Occipital lobe (tissue), 3 donors: ENCODE measurements at places on chromosomes 5 and 9. TPM values are rescaled to one million over a fixed set of nuclear protein-coding genes. Genes with fewer than 3 reads are reported as not detected.

DNA sequence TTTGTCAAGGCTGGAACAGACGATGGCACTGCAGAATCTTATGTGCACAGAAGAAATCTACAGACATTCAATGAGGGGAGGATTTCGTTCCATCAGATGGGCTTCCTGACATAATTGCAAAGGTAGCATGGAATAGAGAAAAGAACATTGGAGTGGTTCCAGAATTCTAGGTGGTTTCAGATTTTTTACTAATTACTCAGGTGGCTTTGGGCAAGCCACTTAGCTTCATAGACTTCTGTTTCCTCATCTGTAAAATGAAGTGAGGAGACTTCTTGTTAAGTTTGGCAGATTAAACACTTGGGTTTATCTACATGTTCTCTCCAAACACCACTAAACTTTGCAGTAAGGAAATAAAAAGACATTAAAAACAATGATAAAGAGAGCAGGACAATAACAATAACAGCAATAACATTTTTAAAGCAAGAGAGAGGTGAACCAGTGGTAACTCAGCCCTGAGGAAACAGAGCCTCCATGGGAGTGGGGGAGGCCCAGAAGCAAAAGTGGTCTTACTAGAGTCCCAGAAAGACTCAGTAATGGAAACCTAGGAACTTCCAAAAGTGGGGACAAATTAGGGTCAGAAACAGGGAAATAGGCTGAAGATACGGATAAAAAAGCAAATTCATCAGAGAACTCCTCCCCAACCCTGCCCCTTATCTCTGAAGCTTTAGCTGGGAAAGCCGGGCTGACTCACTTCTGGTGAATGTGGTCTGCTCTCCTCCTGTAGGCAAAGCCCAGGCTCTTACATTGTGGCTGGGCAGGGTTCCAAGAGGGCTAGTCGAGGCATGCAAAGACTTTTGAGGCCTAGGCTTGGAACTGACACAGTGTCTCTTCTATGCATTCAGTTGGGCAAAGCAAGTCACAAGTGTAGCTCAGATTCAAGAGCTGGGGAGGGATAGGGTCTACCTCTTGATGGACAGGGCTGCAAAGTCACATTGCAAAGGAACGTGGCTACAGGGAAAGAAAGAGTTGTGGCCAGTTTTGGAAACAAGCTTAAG, 11.8 kb upstream of the ACTBL2 start:
- DNase-seq = no peak

The ARHGEF28 gene
- total RNA-seq = 6.7 TPM

The TRPM3 gene
- 20.6 TPM for total RNA-seq

The SLC6A7 gene
- total RNA-seq = 0.62 TPM

DNA sequence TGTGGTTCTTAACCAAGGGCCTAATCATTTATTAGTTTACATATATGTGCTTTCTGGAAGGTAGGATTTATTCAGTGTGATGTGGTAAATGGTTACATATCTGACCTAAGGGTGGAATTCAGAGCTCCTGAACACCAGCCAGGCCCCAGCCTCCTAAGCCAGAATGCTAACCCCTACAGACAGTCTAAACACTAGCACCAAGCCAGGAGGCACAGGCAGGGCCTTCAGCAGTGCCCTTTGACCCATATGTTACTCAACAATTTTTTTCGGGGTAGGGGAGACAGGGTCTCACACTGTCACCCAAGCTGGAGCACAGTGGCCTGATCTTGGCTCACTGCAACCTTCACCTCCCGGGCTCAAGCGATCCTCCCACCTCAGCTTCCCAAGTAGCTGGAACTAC, 40.3 kb downstream of the PRKACG start:
- no peak for DNase-seq

The TOPORS gene
- total RNA-seq = 49.9 TPM

DNA sequence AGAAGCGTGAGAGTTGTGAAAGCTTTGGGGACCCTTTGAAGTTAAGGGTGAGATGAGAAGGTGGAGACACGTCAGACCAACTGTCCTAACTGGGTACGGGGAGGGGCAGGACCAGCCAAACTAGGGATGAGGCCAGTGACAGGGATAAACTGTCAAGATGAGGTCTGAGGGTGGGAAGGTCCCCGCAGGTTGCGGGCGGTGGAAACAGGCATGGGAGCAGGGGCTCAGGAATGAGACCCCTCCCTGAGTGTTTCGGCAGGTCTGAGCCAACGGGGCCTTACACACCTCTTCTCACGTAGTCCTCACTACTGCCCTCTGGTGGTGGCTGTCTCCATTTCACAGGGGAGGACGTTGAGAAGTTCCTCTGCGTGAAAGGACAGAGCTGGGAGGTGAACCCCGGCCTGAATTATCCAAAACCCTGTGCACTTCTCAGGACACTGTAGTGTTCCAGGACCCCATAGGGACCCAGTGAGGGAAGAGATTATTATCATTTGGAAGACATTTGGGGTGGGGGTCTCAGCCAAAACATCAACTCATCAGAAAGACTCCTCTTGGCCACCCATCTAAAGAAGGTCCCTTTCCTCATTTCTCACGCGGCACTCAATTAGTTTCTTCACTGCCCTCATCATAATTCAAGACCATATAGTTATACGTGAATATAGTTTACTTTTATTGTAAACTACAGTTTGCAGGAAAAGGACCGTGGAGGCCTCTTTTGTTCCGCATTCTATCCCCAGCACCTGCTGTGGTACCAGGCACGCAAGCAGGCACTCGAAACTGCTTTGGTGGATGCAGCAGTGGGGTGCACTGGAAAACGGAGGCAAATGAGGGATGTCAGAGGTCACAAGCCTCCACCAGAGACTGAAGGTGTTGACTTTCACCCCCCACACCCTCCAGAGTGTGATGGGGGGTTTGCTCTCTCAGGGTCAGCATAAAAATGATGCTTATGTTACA, 21.7 kb upstream of the NANS start:
- peak; percentile 52 for DNase-seq

DNA sequence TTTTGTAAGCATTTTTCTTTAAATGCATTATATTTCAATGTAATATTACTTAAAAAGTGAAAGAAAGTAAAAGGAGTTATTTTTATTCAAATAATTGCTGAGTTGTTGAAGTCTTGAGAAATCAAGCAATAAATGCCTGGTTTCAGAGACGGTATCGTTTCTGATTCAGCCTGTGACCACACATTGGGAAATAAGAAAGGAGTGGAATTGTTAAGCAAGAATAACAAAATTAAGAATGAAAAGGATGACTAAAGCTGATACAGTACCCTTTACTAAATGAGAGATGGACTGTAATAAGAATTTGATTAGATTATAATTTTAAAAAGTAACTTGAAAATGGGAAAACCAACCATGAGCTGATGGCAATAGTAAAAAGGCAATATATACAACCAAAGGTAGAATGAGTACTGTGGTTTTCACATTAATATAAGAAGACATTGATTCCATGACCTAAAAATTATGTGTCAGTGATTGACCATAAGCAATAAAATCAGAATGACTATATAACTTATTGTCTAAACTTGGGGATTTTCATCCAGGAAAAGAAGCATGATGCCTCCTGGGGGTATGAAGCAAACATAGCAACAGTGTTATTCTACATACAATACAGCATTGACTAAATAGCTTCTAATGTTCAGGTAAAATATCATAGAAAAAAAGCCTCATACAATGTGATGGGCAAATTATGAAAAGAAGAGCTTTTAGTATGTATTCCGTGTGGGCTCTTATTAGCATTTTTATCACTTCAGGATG, 101.9 kb upstream of the PRDM9 start:
- DNase-seq = no peak

DNA sequence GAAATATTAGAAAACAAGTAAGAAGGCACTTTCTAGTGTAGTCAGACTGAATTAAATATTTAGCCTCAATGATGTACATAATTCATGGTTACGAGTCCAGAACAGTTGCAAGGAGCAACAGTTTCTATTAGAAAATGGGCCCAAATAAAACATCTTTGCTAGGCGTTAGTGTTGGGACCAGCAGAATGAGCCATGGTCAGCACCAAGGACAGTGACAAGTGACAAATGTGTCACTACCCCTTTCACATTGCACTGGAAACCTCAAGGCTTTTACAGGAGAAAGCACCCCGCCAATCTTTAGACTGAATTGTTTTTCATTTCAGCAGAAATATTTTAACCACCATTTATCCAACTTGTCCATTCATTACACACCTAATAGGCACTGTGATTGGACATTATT, 301.3 kb upstream of the ADCY2 start:
- no peak for DNase-seq

DNA sequence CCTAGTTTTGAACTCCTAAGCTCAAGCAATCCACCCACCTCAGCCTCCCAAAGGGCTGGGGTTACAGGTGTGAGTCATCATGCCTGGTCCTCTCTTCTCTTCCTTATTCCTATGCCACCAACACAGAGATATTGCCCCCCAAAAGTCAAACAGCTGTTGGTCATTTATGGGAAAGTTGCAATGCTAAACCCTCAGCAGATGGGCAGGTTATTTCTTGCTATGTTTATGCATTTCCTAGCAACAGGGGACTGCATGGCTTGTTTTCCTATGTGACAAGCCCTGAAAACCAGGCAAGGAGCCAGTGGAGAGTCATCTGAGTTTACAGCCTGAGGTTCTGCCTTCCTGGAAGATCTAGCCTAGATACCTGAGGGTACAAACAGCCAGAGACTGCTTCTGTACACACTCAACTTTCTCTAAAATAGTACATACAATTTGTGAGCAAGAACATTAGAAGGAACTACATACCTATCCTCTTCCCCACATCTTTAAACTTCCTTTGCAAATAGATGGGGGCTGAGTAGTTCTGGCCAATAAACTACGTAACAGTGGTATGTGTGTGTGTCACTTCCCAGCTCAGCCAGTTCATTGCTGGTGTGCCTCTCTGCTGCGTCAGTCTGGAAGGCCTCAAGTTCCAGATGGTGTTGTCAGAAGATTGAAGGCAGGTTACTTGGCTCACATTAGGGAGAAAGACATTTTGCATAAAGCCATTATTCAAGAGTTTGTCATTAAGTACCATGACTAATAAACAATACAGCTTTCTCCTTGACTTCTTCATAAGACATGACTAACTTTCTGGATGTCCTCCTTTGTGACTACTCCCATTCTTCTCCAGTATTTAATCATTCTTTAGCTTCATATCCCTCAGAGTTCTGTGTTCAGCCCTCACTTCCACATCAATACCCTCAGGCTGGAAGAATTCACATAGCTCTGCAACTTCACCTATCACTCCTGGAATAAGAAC, 65.3 kb downstream of the CSNK1A1 start:
- DNase-seq = no peak

DNA sequence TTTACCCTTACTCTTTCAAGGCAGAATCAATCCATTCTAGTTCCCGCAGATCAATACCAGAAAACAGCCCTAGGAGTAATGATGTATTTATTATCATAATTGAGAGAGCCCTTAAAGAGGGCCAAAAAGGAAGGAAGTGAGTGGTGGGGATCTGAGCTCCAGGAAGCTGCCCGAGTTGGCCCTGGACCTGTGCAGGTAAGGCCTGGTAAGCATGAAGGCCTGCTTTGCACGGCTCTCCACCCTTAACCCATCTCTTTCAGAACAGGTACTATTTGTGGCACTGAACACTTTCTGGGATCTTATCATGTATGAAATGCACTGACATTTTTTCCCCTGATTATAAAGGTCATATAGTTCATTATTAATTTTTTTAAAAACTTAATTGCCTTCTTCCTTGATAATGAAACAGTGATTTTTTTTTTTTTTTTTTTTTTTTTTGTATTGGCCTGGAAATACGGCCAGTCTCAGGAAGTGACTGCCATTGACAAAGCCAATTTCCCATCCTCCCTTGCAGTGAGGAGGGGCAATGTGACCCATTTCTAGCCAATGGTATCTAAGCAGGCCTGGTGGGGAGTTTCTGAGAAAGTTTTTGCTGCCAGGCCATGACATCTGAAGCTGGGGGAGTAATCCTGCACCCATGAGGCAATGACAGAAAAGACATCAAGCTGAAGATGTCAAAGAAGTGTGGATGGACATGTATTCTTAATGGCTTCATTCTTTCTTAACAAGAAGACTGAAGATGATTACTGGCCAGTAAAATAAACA, 6.3 kb upstream of the MVB12B start:
- no peak for DNase-seq

- DNase-seq = no peak
Observed at GRCh38 chr9:100196215-100196614, 97.2 kb downstream of the INVS start.

GRCh38 chr5:178688551-178688950, 41.9 kb downstream of the ZNF354A start:
- DNase-seq = no peak

The SLIT3 gene
- 0.78 TPM for total RNA-seq

GRCh38 chr5:148586796-148587195, 67.5 kb downstream of the HTR4 start:
- no peak for DNase-seq

- DNase-seq = no peak
Observed at GRCh38 chr9:28318515-28318914, 745.2 kb upstream of the C9orf72 start.

DNA sequence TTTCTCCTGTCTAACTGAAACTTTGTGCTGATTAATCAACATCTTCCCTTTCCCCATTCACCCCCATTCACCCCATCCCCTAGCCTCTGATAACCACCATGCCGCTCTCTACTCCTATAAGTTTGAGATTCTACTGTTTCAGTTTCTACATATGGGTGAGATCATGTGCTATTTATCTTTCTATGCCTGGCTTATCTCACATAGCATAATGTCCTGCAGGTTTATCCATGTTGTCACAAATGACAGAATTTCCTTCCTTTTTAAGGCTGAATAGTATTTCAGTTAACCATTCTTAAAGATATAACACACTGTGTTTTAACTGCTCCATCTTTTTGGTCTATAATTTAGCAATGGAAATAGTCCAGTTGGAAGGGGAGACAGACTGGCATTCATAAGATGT, 205.1 kb downstream of the SNCAIP start:
- no peak for DNase-seq

The DAB2 gene
- 23.4 TPM for total RNA-seq

DNA sequence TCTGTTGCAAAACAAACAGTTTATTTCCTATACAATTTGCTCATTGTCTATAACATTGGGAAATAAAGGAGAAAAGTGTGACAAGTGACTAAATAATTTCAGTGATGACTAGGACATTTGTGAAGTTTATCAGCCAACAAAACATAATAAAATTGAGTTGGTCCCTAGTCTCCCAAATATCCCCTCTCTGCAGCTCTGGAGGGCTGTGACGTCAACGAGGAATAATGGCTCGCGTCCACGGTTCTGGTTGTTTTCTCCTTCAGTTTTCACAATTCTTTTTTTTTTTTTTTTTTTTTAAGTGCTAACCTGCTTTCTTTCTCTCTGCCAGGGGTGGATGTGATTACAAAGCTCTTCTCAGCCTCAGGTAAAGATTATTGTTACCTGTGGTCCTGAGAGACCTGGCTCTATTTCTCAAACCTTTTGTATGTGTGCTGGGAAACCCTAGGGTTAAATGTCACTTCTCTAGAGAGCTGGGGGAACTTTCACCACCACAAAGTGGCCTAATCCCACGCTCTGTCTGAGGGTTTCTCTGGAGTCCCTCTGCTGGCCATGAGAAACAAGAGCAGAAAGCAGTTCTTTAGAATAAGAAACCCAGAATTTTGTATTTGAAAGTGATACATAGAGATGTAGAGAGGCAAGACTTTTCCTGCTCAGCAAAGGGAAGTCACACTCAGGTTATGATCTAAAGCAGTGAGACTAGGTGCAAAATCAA, 36.2 kb upstream of the ANKRD55 start:
- DNase-seq = no peak

The NCS1 gene
- 206 TPM for total RNA-seq

The CATSPER3 gene
- 1.2 TPM for total RNA-seq
